ENCODE measurements at places on chromosomes 11 and 22.

DNA sequence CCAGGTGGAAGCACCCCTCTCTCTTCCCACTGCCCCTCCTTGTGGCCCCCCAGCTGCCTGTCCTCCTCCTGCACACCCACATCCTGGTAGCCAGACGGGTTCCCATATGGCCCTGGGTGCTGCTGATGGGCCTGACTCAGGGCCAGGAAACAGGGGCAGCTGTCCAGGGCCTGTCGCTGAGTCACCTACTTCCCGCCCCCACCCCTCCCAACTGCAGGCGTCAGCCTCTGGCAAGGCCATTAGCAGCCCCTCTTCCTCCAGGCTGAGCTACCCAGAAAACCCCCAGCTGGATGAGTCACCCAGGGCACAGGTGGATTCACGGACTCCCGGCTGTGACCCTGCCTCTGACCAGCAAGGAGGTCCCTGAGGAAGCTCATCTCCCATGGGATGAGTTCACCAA is 6.9 kb upstream of the GAL start:
- DNase-seq = peak; percentile 97

- DNase-seq = no peak
These were observed 17.8 kb upstream of the OAF start for GRCh38 chr11:120192831-120193625.

- DNase-seq = no peak
These were observed 48.6 kb upstream of the ADA2 start for GRCh38 chr22:17267661-17268330.

- DNase-seq = no peak
These were observed 23.6 kb downstream of the MYEOV start for GRCh38 chr11:69317401-69318092.

DNA sequence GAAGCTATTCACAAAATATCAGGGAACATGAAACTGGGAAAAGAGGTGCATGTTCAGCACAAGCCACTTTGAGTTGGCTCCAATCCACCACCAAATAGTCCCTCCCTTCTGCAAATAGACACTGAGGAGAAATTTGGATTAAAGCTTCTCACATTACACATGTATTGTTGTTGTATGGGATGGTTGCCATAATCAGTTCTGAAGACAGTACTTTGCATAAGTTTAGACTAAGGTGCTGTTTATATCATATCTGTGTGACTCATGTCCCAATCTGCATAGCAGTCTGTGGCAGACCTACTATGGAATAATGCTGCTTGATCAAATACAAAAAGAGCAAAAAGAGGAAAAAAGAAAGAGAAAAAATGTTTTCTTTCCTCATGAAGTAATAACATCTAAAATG is 376.7 kb upstream of the DDI1 start:
- no peak for DNase-seq

DNA sequence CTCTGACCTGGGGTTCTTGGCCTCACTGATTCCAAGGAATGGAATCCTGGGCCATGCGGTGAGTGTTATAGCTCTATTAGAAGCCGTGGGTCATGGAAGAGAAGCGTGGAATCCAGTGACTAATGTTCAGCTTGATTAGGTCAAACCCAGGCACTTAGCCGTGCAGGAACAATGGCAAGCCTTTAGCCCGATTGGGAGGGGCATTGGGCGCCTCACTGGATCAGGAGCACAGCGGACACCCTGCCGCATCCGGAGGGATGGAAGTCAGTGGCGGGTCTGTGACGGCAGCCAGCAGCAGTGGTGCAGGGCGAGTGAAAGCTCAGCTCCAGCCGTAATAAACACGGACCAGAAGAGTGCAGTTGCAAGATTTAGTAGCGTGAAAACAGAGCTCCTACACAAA is 20.5 kb upstream of the SLC17A6 start:
- DNase-seq = no peak

GRCh38 chr22:25067851-25068421 is 115.4 kb downstream of the KIAA1671 start:
- DNase-seq = no peak

- no peak for DNase-seq
These were observed 16.6 kb upstream of the SPTBN2 start for GRCh38 chr11:66745356-66746235.

DNA sequence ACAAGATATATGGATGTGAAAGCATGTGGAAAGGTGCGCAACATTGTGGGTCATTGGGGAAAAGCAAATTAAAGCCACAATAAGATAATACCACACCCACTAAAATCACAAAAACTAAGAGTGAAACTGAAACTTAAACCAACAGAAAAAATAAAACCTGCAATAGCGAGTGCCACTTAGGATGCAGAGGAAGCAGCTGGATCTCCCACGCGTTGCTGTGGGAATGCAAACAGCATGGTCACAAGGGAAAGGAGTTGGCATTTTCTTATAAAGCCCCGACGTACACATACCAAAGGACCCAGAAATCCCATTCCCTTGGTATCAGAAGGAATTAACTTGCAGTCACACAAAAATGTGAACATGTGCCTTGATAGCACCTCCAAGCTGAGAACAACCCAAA is 712.0 kb downstream of the TBC1D22A start:
- DNase-seq = no peak

- DNase-seq = no peak
These were observed 2.0 kb downstream of the PLEKHA7 start for GRCh38 chr11:17012179-17012578.

DNA sequence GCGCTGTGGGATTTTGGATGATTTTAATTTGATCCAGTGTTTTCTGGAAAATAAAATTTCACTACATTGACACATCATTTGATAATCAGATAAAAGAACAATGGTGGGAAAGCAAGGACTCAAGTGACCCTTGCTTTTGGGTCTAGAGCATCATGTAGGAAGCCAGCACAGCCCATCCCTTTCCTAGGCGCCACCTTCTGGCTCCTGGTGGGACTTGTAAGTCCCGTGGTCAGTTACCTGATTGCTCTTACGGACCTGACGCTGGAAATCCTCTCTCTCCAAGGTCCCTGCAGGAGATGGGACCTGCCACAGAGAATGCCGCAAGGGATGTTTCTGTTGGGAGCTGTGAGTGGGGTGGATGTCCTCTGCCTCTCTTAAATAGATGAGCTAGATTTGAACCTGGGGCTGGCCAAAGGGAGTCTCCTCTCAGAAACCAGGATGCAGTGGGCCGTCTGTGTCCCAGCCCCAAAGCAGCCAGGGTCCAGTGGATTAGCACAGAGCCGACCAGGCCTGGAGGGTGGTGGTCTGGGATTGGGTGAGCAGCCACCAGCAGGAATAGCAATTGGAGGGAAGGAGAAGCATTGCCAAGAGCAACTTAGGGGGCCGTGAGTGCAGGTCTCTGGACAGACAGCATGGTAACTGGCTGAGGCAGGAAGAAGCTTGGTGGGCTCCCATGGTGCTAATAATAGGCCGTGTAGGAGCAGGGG is 21.7 kb downstream of the TIMP3 start:
- no peak for DNase-seq

DNA sequence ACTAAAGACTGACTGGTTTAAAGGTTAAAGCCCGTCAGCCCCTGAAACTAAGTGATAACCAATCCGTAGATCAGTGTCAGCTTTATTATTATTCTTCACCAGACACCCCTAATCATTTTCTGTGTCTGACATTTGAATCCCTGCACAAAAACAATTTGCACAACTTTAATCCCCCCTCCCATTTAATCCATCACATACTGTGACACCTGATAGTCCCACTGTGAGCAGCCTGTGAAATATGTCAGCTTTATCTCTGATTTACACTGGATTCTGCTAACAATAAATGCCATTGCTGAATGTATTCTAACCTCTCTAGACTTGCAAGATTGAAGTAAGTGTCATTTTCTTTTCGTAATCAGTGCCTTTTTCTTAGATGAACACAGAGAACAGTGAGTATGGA is 2089.0 kb upstream of the RAG2 start:
- DNase-seq = no peak

GRCh38 chr11:128843198-128843785 is 23.8 kb downstream of the KCNJ1 start:
- no peak for DNase-seq

- no peak for DNase-seq
These were observed 1.8 kb downstream of the SCN3B start for GRCh38 chr11:123652599-123652998.

DNA sequence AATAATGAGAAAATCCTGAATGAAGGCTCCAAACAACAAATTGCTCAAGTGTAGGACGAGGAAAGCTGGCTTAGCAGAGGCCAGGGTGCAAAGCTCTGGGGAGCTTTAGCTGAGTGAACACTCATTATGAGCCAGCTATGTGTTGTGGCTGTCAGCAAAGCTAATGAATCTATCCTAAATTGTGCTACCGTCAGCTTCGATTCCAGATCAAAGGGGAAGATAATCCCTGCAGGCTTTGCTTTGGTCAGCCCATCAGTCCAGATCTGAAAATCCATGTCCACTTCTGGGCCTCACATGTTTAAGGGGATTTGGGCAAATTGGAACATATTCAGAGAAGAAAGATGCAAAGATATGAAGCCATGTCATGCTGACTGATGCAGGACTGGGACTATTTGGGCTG is 180.9 kb upstream of the ZBED5 start:
- no peak for DNase-seq

- DNase-seq = no peak
These were observed 1162.6 kb upstream of the TENM4 start for GRCh38 chr11:80603472-80603871.

DNA sequence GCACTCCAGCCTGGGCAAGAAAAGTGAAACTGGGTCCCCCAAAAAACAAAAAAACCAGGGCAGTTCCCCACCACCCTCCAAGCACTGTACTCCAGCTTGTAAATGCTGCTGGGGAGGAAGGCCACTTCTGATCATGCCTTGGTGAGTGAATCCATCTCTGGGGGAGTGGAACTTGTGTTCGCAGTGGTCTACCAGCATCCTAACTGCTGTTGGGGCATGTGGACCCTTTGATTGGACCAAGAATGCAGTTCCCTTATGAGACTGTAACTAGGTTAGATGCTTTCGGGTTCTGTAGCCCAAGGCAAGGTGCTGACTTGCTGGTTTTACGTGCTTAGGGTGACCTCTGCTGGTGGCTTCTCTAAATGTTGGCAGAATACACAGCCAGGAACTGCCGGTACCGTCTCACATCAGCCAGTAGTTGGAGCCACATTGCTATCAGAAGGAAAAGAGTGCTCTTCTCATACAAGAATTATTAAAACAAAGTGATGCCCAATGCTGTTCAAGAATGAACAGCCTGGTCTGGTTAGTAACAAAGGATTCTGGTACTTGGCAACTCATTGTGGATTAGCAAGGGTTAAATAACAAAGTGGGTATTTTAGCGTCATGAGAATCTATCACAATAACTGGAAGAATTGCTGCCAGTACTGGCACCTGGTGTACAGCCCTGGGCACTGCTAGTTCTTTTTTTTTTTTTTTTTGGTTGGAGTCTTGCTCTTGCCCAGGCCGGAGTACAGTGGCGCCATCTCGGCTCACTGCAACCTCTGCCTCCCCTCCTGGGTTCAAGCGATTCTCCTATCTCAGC is 13.0 kb downstream of the EIF1AD start:
- DNase-seq = peak; percentile 79

DNA sequence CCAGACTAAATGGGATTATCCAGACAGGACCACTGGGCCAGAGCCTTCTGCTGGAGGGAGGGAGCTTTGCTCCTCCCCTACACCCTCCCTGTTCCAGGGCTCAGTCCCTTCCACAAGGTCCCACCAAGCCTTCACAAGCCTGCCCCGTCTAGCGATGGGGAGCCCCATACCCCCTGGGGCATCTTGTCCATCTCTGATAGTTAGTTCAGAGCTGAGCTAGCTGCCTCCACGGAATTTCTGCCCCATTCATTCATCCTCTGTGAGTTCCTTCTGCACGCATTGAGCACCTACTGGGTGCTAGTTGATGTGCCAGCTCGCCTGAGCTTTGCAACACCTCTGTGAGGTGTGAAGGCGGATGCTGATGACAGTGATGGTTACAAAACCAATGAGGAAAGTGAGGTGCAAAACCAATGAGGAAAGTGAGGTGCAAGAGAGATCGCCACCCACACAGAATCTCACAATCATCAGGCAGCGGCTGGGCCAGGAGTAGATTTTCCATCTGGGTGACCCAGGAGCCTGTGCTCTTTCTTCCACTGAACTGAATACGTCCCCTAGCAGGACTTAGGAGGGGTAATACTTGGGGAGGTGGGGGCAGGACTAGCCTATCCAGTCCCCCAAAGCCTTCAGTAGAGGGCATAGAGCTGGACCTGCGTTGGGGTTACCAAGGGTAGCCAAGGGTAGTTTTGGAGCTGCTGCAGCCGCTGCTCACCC is 21.5 kb upstream of the CBX7 start:
- no peak for DNase-seq

GRCh38 chr11:80980227-80980626 is 1539.4 kb upstream of the TENM4 start:
- no peak for DNase-seq

DNA sequence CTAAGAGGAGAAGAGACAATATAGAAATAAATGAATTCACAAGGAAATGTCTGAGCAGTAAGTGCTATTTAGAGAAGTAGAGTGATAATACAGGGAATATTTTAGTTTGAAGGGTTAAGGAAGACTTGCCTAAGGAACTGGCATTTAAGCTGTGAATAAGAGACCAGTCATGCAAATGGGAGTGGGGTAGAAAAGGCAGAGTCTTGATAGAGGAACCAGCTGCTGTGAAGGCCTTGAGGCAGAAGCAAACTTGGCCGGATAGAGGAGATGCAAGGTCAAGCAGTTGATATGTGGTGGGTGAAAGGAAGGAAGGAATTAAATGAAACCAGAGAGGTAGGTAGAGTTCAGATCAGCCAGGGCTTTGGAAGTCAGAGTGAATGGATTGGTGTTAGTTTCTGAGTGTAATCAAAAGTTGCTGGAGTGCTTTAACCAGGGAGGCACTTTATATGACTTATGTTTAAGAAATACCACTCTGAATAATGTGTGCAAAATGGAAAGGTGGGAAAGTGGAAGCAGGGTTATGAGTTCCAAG is 198.4 kb upstream of the SESN3 start:
- DNase-seq = no peak

- peak; percentile 89 for DNase-seq
These were observed 390.1 kb downstream of the CTTN start for GRCh38 chr11:70788248-70789022.

DNA sequence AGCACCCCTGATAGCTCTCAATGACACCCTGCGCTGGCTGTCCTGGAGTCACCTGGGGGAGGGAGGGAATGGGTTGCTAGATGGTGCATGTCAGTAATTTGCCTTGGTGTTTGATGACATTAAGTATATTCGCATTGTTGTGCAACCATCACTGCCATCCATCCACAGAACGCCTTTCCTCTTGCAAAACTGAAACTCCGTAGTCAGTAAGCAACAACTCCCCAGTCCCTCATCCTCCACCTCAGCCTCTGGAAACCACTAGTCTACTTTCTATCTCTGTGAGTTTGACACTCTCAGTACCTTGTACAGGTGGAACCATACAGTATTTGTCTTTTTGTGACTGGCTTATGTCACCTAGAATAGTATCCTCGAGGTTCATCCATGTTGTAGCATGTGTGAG is 62.6 kb downstream of the PKNOX2 start:
- no peak for DNase-seq
